ENCODE measurements at places on chromosomes 1 and 21.
A peak's percentile ranks its signal among the peaks of the same experiment; 100 is the strongest.

- DNase-seq: no peak
Observed at GRCh38 chr1:165925498-165926079, 98.2 kb downstream of the UCK2 start.

GRCh38 chr1:16048573-16049189, 5.1 kb downstream of the CLCNKB start:
- DNase-seq: no peak

- no peak for DNase-seq
Observed at GRCh38 chr1:198929961-198930599, 291.2 kb downstream of the PTPRC start.

GRCh38 chr1:211935448-211935970, 99.8 kb downstream of the INTS7 start:
- no peak for DNase-seq

- no peak for DNase-seq
Observed at GRCh38 chr1:84225646-84226045, 75.9 kb upstream of the SAMD13 start.

- peak; percentile 17 for DNase-seq
Observed at GRCh38 chr1:116254776-116255175, 118.3 kb upstream of the ATP1A1 start.

- DNase-seq: no peak
Observed at GRCh38 chr1:166197597-166197996, 30.8 kb upstream of the FAM78B start.

- no peak for DNase-seq
Observed at GRCh38 chr1:234823191-234824176, 213.5 kb upstream of the IRF2BP2 start.

- DNase-seq: peak; percentile 82
Observed at GRCh38 chr1:109821221-109821669, 57.5 kb upstream of the EPS8L3 start.

- peak; percentile 87 for DNase-seq
Observed at GRCh38 chr1:66271216-66271903, 262.6 kb upstream of the SGIP1 start.

DNA sequence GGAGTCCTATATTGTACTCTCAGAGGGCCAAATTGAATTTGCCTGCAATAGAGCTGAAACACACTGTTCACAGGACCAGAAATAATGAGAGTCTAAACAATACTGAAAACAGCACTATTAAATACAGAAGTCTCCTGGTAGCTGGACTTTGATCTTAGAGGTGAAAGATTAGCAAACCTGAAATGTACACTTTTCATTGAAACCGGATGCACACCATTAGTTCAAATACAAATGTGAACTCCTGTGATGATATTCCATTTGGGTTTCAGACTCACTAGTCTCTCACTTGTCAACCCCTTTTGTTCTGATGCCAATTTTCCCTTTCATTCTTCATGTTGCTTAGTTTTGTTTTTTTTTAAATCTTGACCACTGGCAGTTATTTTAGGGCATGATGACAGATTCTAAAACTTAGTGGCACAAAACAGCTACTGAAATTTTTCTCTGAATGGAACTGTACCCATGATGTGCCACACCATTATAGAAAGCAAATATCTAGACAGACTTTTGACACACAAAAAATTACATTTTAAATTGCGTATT, 5.9 kb upstream of the TNFSF4 start:
- DNase-seq: no peak

Data from RWPE1 (cell line).